Activated CD4-positive, alpha-beta T cell treated with anti-CD3 and anti-CD28 coated beads for 24 hours (primary cell): ENCODE measurements at places on chromosomes 13 and 19.

GRCh38 chr13:106344342-106344741, 191.1 kb downstream of the EFNB2 start:
- DNase-seq, result no peak

- DNase-seq, result no peak
Observed at GRCh38 chr13:97327506-97328221, 105.5 kb downstream of the MBNL2 start.

- no peak for DNase-seq
Observed at GRCh38 chr19:30842926-30843325, 470.7 kb downstream of the ZNF536 start.

DNA sequence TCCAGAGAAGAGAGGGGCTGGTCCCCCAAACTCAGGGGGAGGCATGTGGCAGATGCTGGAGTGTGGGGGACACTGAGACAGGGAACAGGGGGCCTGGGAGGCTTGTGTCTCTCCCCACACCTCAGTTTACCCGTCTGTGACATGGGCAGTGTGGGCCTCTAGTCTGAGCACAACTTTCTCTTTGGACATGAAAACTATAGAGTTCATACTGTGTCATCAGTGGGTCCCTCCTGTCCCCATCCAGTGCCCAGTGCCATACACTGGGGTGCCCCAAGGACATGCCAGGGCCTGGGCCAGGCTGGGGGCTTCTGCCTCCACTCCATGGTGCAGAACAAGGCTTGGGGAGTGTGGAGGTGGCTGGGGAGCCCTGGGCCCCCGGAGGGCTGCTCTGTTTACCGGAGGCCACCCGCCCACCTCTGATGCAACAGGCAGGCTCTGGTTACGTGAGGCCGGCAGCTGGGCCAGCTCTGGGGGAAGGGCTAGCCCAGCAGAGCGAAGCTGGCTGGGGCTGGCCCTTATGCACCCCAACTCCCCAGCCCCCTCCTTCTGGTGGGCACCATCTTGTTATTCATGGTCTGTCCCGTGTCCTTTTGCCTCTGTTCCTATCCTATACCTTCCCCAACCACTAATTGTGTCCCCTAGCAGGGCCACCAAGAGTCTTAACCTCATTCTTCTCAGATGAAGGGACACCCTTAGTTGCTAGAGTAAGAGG, 1.9 kb upstream of the MEF2B start:
- no peak for DNase-seq

DNA sequence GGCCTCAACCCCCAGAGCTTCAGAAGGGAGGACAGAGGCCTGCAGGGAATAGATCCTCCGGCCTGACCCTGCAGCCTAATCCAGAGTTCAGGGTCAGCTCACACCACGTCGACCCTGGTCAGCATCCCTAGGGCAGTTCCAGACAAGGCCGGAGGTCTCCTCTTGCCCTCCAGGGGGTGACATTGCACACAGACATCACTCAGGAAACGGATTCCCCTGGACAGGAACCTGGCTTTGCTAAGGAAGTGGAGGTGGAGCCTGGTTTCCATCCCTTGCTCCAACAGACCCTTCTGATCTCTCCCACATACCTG, 969 bp upstream of the CEACAM5 start:
- DNase-seq, result no peak

DNA sequence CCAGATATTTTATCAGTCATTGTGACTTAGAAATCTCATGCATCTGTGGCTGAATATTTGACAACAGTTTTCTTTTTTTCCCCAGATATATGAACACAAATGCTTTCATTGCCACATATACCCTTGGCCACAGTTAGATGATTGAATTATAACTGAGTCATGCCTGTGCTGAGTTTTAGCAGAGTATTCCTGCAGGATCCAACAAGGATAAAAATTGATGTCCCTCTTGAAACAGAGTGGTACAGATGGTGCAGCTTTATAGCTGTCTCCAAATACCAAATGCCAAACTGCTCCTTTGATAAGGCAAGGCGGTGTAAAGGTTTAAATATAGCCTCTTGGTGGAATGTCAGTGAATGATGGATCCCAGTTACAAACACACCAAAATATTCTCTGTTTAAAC, 428.5 kb downstream of the GPC6 start:
- DNase-seq, result no peak

DNA sequence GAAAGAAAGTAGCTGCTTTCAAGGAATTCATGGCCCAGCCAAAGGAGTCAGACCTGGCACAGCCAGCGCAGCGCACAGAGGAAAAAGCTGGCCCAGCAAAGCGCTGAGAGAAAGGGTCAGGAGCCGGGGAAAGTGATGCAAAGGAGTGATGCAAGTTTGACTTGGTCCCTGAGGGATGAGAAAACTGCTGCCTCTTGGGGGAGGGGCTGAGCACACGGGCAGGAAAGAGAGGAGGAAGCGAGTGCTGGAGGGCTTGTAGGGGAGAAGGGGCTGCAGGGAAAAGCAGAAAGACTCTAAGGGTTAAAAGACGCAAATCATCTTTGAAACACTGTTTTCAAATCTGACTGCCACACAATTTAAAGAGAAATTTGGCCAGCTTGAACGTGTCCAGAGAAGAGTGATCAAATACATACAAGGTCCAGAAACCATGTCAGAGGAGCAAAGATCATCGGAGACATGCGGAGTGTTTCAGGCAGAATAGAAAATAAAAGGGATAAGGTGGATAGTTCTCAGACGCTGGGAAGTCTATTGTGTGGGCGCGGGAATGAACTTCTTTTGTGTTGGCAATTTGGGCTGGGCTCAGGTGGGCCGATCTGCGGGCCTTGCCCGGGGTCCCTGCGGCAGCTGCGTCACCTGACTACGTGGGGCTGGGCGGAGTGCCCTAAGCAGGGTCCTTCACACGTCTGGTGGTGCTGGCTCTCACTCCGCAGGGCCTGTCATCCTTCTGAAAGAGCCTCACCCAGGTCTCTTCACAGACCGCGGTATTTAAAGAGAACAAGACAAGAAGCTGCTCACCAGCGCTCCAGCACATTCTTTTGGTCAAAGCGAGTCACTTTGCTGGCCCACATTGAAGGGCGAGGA, 18.1 kb downstream of the N4BP2L1 start:
- DNase-seq, result no peak

GRCh38 chr13:84460989-84461388, 578.7 kb upstream of the SLITRK1 start:
- no peak for DNase-seq

- no peak for DNase-seq
Observed at GRCh38 chr13:78638216-78638615, 20.7 kb downstream of the OBI1 start.

GRCh38 chr19:16303755-16304154, 20.9 kb upstream of the KLF2 start:
- no peak for DNase-seq

DNA sequence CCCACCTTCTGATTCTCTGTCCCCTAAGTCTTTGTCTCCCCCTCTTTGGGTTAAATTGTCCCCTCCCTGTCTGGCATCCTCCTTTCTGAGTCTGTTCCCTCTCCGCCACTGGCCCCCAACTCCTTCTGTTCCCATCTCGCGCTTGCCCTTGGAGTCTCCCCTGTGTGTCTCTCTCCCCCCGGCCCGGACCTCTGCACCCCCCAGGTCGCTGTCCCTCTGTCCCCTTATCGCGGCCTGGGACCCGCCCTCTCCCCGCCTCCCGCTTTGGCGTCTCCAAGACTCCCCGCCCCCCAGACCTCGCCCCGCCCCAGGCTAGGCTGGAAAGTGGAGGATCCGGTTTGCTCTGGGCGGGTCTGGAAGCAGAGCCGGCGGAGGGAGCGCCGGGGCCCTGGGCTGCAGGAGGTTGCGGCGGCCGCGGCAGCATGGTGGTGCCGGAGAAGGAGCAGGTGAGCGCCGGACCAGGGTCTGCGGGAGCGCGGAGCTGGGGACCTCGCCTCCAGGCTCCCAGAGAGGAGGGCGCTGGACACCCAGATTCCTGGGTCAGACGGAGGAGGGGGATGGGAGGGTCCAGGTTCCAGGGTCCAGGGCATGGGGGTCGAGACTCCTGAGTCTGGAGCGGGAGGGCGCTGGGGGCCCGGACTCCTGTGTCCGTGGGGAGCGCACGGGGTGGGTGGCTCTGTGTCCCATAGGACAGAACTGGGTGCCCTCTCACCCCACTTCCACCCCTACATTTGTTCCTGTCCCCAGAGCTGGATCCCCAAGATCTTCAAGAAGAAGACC, at the start of gene TRPM4:
TSS of gene TRPM4 (plus strand) at position 348 of the 780 bp plus-strand sequence. CDS start at position 423, 75 bp downstream.
- no peak for DNase-seq
